Omental fat pad (tissue), 4 donors: ENCODE measurements at places on chromosomes 12 and 14. TPM values are rescaled to one million over a fixed set of nuclear protein-coding genes. Genes with fewer than 3 reads are reported as not detected.

DNA sequence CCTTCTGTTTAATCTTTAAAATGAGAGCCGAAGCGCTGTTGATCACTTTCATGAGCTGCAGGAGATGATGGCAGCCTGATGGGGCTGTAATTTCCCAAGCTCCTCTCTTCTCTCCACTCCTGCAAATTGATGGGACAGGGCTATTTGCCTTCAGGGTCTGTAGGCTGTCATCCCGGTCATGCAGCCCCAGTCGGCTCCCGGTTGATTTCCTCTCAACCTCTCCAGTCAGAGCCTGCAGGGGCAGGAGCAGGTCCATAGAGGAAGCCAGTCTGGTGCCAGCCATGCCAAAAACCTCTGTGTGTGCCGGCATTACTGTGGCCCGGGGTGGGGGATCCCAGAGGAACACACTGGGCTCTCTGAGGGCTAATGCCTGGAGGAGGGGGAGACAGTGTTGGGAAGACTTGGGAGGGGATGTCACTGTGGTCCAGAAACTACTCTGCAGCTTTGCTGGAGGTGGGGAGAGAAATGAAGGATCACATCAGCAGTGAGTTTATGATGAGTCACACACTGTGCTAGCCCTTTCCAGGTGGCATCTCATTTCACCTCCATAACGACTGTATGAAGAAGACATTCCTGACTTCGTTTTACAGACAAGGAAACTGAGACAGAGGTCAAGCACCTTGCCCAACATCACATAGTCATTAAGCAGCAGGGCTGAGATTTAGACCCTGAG lies 46.5 kb upstream of the PRIMA1 start:
- DNase-seq: no peak

- no peak for DNase-seq
Observed at GRCh38 chr12:86613311-86613710, 357.1 kb upstream of the MGAT4C start.

GRCh38 chr12:42757624-42758119 lies 168.1 kb upstream of the PRICKLE1 start:
- no peak for DNase-seq

GPR84 gene
- total RNA-seq: 1.0 TPM

E2F7 gene
- not detected for total RNA-seq

DNA sequence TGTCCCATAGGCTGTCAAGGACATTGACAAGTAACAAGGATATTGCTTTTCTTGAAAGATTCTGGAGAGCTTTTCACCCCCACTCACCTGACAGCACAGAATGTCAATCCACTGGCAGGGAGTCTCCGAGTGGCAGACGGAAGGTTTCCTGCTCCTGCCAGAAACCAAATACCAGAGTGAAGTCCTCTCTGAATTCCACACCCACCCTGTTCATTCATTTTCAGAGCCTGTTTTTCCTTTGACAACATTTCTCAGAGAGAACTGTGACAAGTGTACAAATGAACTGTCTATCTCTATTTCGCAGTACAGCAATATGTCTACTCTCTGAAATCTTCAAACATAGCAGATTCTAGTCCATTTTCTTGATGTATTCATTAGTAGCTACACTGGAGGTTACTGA lies 26.2 kb upstream of the BICD1 start:
- no peak for DNase-seq

DNA sequence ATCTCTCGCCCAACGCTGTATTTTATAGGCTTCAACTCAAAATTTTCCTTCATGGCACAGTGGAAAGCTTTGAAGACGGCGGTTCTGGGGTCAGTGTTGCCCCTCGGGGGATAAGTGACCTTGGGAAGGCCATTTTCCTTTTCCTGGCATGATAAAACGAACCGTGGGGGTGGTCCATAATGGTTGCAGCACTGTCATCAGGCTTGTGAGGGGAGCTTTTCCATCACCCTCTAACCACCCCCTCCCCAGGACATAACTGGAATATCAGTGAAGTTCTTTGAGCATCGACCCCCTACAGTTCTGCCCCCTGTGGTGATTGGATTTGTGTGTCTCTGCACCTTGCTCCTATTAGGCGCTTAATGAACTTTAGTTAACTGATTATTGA lies 16.0 kb downstream of the FOS start:
- no peak for DNase-seq

DNA sequence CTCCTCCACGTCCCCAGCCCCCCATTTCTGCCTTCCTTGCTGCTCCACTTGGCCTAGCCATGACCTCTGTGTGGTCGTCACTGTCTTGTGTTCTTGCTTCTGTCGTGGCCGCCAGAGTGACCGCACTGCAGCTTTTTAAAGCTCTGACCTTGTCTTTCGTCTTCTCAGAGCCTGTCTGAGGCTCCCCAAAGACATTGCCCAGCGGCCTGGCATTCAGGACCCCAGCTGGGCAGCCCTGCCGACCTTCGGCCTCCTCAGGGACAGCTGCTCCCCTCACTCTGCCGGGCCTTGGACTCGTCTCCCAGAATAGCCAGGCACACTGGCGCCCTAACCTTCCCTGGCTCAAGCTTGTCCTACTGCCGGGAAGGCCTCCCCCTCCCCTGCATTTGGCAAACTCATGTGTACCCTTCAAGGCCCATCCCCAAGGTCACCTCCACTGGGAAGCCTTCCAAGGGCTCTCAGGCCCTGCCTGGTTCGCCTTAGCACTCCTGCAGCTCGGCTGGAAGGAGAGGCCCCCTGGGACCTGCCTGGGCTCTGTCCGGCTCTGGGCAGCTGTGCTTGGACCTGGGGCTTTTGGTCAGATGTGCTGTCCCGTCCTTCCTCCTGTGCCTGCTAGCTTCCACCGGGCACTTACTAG lies 15.7 kb upstream of the DLK1 start:
- DNase-seq: no peak
